Activated CD4-positive, alpha-beta T cell treated with anti-CD3 and anti-CD28 coated beads, Interleukin-2, amount 50 U/mL, for 1 hour (primary cell): ENCODE measurements at places on chromosomes 1 and 21.

GRCh38 chr1:106925750-106926149, 130.7 kb upstream of the PRMT6 start:
- no peak for DNase-seq

DNA sequence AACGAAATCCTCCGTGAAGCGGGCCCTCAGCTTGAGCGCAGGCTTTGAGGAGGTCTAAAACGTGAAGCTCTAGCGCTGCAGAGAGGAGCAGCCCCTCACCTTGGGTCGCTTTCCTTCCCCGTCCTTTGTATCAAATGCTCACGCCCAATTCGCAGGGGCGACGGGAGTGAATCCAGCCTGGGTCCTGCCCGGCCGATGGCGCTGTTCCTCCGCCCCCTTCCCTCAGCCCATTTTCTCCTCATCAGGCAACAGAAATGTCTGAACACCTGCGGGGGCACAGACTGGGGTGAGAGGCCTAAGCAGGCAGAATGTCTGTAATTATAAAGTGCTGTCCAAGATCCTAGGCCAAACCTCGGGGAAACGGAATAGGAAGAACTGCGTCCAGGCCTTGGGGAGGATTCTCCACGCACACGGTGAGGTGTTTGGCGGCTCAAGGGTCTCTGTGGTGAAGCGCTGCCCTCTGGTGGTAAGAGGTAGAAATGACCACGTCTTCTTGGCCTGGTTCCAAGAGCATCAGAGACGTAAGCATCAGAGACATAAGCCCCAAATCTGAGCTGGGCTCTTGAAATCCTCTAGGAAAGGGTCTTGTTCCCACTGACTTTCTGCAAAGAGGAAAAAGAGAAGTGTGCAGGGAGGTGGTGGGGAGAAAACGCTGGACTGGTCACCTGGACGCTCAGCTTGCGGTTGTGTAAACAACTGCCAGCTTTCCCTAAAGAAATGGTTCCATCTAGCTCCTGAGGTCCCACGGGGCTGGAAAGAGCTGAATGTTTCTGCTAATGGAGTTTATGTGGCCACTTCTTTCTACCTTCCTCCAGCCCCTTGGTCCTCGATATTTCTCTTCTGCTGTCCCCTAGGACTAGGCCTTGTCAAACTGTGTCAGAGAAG, 92.1 kb upstream of the CD53 start:
- peak; percentile 72 for DNase-seq

GRCh38 chr21:46518983-46519583, 60.4 kb downstream of the DIP2A start:
- DNase-seq: no peak

GRCh38 chr1:35762141-35762540, 7.6 kb downstream of the CLSPN start:
- no peak for DNase-seq

- no peak for DNase-seq
Observed at GRCh38 chr1:226428791-226429461, 21.0 kb upstream of the PARP1 start.

DNA sequence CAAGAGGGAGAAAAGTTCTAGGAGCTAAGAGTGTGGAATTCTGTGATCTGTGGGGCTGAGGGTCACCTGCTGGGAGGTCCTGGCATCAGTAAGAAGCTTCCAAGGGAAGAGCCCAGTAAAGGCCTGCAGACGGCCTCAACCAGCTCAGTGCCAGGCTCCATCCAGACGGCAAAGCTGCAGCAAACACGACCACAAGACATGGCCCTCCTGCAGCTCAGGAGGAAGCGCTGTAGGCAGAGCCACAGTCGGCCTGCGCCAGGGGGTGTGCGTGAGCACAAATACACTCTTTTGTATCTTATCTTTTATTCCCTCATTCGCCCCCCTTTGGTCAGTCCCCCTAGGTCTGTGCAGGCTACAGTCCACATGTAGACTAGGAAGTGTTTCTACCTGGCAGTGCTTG, 13.4 kb downstream of the C1orf174 start:
- DNase-seq: no peak

DNA sequence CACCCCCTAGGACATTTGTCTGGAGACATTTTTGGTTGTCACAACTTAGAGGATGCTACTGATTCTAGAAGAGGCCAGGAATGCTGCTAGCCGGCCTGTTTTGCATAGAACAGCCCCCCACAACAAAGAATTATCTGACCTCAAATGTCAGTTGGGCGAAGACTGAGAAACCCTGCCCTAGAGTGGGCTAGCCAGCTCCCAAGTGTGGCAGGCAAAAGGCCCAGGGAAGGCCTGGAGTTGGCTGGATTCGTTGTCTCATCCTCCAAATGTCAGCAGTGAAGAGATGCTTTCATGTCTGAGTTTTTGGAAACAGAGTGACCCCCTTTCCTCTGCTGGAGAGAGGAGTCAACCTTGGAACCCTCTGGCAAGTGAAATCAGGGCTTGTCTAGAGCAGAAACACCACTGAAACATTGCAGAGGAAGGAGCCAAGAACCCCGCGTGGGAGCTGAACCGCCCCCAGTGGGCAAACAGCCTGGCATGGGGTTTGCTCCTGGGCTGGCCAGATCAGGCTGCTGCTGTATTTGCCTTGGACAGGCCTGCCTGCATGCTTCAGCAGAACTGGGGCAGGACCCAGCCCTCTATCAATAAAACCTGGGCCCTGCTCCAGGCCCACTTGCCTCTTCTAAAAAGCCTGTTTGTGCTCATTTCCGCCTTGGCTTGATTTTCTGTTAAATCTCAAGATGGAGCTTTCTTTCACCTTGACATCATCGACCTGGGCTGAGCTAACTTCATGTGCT, 32.9 kb downstream of the RASSF5 start:
- DNase-seq: no peak

DNA sequence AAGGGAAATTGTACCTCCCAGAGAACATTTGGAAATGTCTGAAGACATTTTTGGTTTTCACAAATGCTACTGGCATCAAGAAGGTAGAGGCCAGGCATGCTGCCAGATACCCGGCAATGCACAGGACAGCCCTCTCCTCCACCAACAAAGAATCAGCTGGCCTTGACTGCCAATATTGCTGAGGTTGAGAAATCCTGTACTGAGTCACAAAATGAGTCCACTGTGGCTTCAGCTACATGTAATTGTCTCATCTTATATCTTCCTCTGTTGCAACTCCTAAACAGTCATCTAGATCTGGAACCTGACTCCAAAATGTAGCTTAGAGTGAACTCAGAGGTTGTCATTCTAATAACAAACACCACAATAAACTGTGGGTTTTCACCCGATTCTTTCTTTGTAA, 327.5 kb upstream of the POGK start:
- DNase-seq: no peak

- DNase-seq: no peak
Observed at GRCh38 chr1:68339505-68339904, 107.2 kb upstream of the WLS start.

GRCh38 chr1:201469645-201470074, 672 bp upstream of the PHLDA3 start:
- DNase-seq: no peak

GRCh38 chr1:31781756-31782371, 17.7 kb upstream of the ADGRB2 start:
- no peak for DNase-seq

GRCh38 chr1:181159451-181160140, 71.1 kb downstream of the IER5 start:
- DNase-seq: peak; percentile 40

- DNase-seq: no peak
Observed at GRCh38 chr1:21876267-21876666, 60.8 kb downstream of the HSPG2 start.

DNA sequence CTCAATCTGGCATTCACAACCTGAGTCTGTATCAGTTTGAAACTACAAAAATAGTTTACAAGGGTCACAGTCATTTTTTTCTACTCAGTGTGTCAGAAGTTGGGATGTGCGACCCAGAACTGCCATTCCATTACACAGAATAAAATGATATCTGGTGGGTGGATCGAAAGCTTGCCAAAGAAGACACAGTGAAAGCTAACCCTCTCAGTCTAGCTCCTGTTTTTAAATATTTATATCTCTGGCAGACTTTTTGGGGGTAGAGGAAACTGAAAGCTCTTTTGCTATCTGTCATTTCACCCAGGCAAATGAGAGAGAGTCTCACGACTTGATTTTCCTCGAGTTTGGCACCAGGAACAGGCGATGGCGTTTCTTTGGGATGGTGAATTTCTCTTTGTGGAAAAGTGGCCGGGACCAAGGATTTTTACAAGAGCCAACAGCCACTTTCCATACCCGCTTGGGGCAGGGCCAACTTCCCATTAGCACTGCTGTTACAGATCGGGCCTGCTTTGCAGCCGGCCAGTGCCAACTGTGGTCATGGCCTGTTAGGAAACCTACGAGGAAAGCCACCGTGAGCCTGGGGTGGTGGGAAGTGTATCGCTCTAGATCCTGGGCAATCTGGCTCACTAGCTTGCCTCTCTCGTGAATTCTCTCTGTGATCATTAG, 185.5 kb upstream of the NFIA start:
- DNase-seq: no peak

- DNase-seq: no peak
Observed at GRCh38 chr21:38264571-38264970, 7.8 kb downstream of the KCNJ15 start.

DNA sequence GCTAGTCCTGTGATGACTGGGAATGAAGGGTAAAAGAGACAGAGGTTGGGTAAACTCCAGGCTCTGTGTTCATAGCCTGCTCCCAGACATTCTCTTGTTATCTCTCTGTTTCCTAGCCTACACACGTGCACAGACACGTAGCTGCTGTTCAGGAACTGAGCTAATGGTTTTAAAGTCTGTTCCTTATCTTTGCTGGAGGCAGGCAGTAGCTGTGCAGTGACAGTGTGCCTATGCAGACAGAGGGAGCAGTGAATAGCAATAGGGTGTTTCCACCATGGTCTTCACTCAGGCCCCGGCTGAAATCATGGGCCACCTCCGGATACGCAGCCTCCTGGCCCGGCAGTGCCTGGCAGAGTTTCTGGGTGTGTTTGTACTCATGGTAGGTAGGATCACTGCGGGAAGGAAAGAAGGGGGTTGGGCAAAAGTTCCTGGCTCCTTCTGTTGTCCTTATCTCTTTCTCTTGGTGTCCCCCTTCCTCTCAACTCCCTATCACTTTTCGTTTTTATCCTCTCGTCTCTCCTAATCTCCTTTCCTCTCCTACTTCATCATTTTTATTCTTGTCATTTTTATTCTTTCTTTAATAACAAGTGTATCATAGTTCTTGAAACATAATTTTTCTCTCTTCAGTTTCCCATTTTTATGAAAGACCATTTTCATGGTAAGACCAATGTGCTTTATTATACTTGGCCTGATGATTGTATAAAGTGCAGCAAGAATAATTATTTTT, at the start of gene AQP10:
AQP10 (plus strand) TSS at position 212 of the 727 bp plus-strand sequence; CDS start at position 275, 63 bp downstream.
- no peak for DNase-seq

DNA sequence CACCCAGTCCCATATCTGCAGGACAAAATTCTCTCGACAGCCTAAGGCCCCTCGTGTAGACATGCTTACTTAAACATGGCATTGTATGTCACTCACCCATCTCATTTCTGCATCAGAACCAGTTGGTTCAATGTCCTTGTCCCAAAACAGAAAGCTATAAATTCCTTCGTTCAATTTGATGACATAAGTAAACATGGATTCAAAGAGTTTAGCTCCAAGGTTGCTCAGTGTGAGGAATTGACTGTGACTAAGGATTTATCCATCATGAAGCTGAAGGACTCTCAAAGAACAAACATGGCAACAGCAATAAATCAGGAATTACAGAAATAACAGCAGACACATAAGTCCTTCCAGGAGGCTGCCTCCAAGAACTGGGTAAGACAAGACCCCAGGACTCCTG, 237.2 kb downstream of the TOMM20 start:
- no peak for DNase-seq

DNA sequence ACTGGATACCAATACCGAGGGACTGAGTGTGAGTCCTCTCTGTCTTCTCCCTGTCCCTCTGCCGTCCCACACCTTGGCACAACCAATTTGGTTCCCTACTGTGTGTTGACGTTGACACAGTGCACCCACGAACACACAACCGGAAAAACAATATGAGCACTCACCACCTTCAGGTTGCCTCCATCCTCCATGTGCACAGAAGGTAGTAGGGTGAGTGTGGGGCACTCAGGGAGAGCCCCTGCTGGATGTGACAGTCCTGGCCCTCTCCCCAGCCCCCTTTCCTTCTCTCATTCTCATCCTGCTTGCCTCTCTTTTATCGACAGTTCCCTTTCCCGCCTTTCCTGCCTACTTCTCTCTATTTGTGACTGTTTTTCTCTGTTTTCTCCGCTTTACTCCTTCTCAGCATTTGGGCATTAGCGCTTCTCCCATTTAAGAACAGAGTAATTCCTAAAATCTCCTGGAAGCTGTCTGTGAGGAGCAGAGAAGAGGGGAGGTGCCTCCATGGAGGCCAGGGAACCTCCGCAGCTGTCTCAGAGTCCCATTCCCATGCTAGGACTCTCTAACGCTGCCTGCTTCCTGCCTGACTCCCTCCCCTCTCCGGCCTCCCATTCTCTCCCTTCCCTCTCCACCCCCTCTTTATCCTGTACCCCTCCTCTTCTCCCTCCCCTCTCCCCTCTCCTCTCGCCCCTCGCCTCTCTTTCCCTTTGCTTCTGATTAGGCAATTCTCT, 16.4 kb downstream of the CADM3 start:
- no peak for DNase-seq

DNA sequence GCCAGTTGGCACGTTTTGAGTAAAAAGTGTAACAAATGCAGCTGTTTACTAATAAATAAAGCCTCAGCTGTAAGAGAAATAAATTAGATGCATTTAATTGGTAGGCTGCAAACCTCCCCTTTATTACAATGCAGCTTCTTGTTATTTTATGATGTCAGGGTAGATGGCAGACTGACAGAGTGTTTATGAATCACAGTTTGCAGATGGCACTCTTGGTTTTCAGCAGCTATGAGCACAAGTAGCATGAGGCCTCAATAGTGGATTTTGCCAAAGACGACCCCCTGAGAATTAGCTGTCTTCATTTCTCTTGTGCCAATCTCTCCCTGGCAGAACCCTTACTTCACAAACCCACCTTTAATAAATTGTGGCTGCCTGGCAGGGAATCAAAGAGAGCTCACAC, 161.2 kb upstream of the C1orf87 start:
- DNase-seq: no peak

- no peak for DNase-seq
Observed at GRCh38 chr1:29488794-29489311, 252.5 kb downstream of the PTPRU start.
